BE2C (cell line): ENCODE measurements at places on chromosomes 11 and 22.
A peak's percentile ranks its signal among the peaks of the same experiment; 100 is the strongest.

- no peak for DNase-seq
These were observed 5.9 kb upstream of the CNTF start for GRCh38 chr11:58616594-58616993.

- no peak for DNase-seq
These were observed 210.7 kb downstream of the TBC1D22A start for GRCh38 chr22:46972901-46973831.

GRCh38 chr22:47421846-47422245 is 659.4 kb downstream of the TBC1D22A start:
- no peak for DNase-seq

DNA sequence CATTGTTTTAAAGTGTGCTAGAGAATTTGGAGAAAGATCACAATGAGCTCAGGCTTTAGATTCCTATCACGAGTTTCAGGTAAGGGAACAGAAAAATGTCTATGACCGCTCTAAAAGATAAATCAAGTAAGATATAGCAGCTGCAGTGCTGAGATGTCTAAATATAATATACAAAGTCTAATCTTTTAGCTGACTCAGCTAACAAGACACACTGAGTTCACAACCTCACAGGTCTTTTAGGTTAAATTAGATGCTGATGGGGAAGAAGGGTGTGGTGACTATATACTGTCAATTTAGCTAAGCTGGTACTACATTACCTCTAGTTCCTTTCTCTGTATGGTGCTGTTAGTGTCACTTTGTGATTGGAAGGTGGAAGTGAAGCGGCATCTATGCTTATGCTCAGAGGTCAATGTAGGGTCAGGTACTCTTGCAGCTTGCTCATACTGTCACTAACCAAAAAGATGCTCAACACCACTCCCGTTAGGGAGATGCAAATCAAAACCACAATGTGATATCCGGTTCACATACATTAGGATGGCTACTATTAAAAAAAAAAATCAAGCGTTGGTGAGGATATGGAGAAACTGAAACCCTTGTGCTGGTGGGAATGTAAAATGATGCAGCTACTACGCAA is 283.5 kb downstream of the SWAP70 start:
- DNase-seq: no peak

DNA sequence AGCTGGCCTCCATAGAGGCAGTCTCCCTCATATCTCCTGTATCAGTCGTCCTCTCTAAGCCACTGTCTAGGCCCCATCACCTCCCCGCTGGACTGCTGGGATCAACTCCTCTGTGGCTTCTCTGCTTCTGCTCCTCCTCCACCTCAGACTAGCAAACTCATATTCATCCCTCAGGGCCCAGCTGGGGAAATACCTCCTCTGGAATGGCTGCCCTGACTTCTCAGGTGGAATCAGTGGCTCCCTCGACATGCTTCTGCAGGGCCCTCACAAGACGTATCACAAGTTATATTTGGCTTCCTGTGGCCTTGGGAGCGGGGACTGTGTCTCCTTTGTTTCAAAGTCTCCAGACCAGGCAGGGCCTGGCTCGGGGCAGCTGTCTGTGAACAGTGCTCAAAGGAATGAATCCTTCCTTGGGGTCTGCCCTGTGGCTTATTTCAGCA is 10.0 kb downstream of the SLC29A2 start:
- no peak for DNase-seq

DNA sequence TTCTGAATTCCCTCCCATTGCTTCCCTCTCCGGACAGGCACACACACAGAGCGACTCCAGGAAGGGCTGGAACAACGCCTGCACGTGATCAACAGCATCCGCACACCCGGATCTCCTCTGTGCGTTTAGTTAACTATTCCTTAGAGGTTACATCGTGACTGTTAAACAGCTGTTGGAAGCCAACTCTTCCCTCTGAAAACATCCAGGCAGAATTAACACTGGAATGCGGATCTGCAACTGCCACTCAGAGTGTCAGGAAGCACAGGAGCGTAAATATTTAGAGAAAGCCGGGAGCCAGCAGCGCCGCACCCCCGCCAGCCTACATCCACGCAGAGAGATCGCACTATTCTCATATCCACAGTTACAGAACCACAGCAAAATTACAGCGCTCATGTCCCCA is 46.2 kb downstream of the SHANK2 start:
- no peak for DNase-seq

DNA sequence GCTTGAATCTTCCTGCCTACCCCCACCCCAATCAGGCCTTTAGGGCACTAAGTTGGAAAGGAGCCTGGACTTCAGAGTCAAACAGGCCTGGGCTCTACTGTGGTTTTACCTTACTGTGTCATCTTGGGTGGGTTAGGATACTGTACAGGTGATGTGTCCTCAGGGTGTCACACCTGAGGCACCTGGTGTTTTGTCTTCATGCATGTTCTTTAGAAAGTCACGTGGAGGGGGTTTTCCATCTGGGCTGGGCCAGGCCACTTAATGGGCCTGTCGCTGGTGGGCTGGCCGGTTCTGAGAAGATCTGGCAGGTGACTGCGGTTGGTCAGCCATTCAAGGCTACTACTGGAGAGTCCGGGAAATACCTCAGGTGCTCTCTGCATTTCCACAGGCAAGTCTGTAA is 92.6 kb downstream of the SWAP70 start:
- no peak for DNase-seq

DNA sequence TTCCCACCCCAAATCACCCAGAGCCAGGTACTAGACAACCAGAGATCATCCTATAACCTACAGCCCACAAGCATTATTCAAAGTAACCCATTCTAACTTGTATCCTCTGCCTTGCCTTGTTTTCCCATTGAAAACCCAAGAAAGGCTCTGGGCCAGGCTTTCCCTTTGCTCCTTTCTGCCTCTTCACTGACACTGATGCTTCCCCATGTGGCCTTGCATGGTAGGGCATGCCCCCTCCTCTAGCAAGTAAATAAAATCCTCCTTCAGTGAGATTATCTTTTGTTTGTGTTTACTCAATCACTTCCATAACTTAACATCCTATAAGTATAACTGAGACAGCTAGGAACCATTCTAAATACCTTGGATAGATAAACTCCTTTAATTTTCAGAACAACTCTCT is 65.6 kb upstream of the FAR1 start:
- DNase-seq: no peak

- DNase-seq: no peak
These were observed 32.5 kb upstream of the NUCB2 start for GRCh38 chr11:17244046-17244445.

- DNase-seq: no peak
These were observed 35.3 kb downstream of the MYBPC3 start for GRCh38 chr11:47317064-47317828.

GRCh38 chr11:61969391-61969758 is 1.9 kb upstream of the FTH1 start:
- no peak for DNase-seq

DNA sequence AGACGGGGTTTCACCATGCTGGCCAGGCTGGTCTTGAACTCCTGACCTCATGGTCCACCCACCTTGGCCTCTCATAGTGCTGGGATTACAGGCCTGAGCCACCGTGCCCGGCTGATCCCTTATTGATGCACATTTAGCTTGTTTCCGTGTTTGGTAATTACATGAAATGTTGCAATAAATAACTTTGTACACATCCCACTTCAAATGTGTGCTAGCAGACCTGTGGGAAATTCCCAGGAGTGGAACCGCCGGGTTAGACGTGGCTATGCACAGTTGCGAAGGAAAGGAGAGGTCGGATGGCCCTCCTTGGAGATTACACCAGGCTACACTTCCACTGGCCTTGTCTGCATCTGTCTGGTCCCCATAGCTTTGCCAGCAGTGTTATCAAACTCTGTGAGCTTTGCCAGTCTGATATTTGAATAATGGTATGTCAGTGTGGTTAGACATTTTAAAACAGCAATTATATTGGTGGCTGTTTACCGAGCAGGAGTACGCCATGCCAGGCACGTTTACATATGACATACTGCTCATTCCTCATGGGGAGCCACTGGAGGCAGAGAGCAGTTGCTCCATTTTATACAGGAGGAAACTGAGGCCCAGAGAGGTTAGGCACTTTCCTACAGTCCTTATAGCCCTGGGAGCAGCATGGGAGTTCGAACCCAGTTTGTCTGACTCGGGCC is 27.2 kb upstream of the SYT7 start:
- DNase-seq: no peak

DNA sequence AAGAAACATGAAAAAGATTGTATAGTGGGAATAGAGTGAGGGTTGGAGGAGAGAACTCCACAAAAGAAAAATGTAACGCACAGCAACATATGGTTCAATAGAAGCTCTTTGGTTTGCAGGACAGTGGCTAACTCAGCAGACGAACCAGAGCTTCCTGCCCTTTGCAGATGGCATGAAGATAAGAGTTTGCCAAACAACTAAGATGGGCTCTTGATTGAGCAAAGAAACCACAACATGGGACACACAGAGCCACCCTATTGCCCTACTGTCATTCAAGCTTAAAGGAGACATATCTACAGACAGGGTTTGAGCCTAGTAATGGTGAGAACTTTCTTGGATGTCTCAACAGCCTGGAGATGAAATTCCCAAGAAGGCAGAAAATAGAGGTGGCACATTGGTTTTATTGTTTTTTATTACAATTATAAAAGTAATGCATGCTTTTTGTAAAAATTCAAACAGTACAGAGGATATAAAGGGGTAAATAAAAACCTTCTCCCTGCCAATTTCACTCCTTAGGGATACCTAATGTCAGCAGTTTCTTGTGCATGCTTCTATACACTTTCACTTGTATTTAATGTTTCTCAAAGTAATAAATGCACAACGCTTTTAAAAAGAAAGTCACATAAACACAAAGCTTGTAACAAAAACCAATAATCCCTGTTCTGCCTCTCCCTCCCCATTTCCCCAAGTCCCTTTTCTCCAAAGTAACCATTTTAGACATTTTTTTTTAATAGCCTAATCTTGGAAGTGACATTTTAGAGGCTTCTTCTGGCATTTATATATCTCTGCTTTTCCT is 63.7 kb downstream of the COPB1 start:
- DNase-seq: no peak

- DNase-seq: no peak
These were observed 2.2 kb upstream of the RGL4 start for GRCh38 chr22:23688571-23688970.

GRCh38 chr22:46051646-46052045 is 74.7 kb upstream of the WNT7B start:
- peak; percentile 4 for DNase-seq

- DNase-seq: peak; percentile 80
These were observed 30.2 kb upstream of the APOBEC3A start for GRCh38 chr22:38927033-38927781.

- no peak for DNase-seq
These were observed 69.6 kb downstream of the RAB30 start for GRCh38 chr11:83002053-83002452.

- DNase-seq: no peak
These were observed 63.0 kb upstream of the NUP160 start for GRCh38 chr11:47911149-47911548.

DNA sequence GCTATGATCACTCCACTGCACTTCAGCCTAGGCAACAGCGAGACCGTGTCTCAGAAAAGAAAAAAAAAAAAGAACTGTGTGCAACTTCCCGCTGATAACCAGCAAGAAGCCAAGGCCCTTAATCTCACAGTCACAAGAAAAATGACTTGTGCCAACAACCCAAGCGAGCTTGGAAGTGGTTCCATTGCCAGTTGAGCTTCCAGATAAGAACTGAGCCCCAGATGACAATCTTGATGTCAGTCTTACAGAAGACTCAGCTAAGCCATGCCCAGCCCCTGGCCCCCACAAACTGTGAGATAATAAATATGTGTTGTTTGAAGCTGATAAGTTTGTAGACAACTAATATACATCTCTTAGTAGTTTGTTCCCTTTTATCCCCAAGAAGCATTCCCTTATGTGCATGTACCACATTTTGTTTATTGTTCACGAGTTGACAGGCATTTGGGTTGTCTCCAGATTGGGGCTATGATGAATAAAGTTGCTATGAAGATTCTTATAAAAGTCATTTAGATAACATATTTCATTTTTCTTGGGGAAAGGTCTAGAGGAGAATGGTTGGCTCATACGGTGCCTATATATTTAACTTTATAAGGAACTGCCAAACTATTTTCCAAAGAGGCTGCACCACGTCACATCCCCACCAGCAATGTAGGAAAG is 85.9 kb downstream of the TIMP3 start:
- no peak for DNase-seq

DNA sequence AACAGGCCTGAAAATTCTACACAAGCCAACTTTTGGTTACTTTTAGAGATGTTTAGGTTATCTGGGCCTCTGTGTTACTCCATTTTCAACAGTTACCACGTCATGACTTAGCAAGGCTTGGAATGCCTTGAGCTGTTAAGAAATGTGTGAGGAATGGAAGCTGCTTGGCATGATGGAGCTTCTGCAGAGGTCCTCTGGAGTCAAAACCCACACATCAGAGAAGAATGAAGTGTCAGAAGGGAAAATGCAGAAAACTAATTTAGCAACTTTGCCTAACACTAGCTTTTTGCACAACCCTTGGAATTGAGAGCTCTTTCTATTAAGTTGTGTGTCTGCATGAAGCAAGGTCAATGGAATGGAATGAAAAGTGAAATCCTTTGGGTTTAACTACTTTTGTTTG is 27.4 kb downstream of the FAT3 start:
- no peak for DNase-seq

DNA sequence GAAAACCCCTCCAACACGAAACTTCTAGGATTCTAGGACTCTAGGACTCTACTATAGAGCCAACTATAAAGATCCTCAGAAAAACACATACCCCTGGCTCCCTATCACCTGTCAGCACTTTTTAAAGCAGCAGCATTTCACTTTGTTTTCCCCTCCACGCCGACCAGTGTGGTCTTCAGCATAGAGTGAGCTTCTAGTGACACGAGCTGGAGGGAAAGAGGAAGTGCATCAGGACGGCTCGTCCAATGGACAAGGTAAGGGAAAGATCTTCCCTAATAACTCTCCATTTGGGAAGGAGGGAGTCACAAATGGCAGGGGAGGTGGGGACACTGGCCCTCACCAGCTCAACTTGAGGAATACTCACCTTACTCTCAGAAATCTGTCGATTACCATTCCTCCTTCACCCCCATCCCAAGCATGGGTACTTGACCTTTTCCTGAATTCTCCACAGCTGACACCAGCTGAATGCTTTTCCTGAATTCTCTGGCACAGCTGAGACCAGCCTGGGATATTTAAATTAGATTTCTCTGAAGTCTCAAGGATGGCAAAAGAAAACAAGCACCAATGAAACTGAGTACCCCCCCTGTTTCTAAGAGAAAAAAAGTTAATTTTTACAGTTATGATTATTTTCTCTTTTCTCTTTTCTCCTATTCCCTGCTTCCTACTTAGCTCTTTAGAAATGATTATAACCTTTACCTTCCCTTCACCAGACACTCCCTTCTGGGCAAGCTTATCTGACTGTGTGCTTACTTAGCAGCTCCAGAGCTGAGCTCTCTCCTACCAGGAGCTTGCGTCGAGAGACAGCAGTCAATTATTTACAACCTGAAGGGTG is 33.3 kb upstream of the NNMT start:
- peak; percentile 62 for DNase-seq
